ENCODE measurements at places on chromosomes 2 and 18.

DNA sequence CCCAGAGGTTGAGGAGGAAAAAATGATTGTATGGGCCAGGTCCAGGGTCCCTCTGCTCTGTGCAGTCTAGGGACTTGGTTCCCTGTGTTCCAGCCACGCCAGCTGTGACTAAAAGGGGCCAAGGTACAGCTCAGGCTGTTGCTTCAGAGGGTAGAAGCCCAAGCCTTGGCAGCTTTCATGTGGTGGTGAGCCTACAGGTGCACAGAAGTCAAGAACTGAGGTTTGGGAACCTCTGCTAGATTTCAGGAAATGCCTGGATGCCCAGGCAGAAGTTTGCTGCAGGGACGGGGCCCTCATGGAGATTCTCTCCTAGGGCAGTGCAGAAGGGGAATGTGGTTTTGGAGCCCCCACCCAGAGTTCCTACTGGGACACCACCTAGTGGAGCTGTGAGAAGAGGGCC lies 10.6 kb upstream of the MBP start:
- DNase-seq: no peak

DNA sequence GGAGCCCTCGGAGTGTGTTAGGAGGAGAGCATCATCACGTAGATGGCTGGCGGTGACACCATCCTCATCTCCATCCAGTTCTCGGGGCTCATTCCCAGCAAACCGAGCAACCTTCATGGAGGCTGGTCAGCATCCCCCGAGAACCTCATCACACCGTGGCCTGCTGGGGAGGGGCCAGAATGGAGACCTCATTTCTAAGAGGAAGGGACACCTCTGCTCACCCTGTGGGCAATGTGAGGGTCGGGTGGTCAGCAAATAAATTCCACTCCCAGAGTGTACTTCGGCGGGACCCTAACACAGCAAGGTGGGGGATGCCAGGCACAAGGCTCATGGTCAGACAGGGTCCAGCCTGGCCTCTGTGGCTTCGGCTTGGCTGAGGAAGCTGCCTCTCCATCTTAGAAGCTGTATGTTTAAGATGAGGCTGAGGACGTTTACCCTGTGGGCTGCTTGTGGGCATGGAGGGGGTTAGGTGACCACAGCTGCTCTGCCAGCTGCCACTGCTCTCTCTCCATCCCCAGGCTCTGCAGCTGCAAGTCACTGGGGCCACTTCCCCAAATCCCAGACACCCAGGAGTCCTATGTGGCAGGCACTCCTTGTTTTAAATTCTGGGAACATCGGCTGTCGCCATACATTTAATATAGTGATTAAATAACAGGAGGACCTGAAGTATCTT lies 56.5 kb upstream of the PXDN start:
- no peak for DNase-seq

- no peak for DNase-seq
These were observed 1657.0 kb downstream of the LRP1B start for GRCh38 chr2:140473851-140474250.

- no peak for DNase-seq
These were observed 369.4 kb upstream of the HNRNPA3 start for GRCh38 chr2:176843208-176843607.

DNA sequence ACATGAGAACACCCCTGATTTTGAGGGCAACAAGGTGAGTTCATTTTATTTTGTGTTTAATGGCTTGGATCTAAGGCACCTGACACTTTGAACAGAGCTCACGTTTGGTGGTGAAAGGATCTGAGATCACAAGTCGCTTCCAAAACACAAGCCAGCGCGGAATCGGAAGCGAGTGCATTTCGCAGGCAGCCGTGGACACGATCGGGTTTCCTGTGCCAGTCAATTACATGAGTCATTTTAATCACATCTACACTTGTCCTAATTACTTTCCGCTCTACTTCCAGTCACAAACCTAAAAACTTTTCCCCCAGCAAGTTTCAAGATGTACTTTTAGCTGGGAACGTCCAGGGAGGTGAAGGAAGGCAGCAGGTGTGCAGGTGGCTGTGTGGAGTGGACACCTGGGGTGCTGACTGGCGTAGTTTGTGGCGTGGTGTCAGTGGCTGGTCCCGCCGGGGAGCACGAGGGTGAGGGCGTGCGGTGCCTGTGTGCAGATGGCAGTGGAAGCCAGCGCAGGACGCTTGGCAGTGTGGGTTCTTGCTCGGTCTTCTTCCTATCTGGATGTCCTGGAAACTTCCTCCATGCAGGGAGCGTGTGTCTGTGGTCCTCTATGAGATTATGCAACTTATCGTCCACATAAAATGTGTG lies 75.6 kb downstream of the DCDC2C start:
- no peak for DNase-seq
